Stimulated activated CD8-positive, alpha-beta memory T cell treated with anti-CD3 and anti-CD28 coated beads, Interleukin-15, amount 100 ng/mL, for 4 hours (primary cell): ENCODE measurements at places on chromosomes 5 and 9.

- DNase-seq, result no peak
Observed at GRCh38 chr9:76521906-76522305, 62.9 kb downstream of the GCNT1 start.

- no peak for DNase-seq
Observed at GRCh38 chr5:121108725-121109124, 644.6 kb downstream of the PRR16 start.

- no peak for DNase-seq
Observed at GRCh38 chr5:72427488-72428437, 79.4 kb downstream of the ZNF366 start.

DNA sequence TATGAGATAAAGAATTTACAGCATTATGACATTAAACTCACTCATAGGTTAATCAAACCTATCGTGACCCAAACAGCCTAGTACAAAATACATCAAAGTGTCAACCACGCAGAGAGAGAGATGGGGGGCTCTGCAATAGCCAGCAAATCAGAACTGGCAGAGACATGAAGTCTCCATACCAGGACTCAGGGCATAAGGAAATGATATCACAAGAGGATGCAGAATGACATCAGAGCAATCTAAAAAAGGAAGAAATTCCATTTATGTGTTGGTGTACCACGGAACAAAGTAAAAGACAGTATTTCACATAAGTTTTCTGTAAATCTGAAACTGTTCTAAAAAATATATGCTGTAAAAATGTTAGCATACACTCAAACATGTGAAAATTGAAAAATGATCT, 24.6 kb downstream of the BICD2 start:
- no peak for DNase-seq

DNA sequence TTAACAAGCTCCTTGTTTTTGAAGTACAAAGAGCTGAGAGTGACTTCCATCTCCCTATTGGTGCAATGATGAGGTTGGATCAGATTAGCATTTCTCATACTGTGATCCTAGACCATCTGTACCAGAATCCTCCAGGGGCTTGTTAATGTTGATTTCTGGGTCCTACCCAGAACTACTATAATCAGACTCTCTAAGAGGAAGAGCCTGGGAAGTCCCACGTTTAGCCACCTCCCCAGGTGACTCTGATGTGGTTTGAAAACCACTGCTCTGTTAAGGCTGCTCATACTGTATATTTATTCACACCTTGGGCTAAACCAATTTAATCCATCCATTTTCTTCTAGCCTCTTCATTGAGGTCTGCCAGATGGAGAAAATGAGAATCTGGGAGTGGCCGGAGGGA, 49.6 kb upstream of the SMIM32 start:
- DNase-seq, result no peak
